K562 (cell line): ENCODE measurements at places on chromosomes 2 and 18. TPM values are rescaled to one million over a fixed set of nuclear protein-coding genes. Genes with fewer than 3 reads are reported as not detected.

Gene RNF152
- total RNA-seq: 0.02 and 0.04 TPM in 2 replicates

Gene ZNF521
- total RNA-seq: 2.3 and 2.8 TPM in 2 replicates

Gene LYG2
- not detected in 2 replicates for total RNA-seq

Gene PDCL3
- 21.3 and 22.9 TPM in 2 replicates for total RNA-seq

Gene STAT4
- 0.34 TPM in 1 of 2 replicates, not detected in the other for total RNA-seq

Gene DSG4
- total RNA-seq: not detected in 2 replicates

Gene ZNF892
- 0.13 and 0.29 TPM in 2 replicates for total RNA-seq

Gene SAG
- 0.64 TPM in 1 of 2 replicates, not detected in the other for total RNA-seq

Gene MTCL1
- total RNA-seq: 5.4 and 5.9 TPM in 2 replicates
